ENCODE measurements at places on chromosomes 6 and 20.
A peak's percentile ranks its signal among the peaks of the same experiment; 100 is the strongest.

DNA sequence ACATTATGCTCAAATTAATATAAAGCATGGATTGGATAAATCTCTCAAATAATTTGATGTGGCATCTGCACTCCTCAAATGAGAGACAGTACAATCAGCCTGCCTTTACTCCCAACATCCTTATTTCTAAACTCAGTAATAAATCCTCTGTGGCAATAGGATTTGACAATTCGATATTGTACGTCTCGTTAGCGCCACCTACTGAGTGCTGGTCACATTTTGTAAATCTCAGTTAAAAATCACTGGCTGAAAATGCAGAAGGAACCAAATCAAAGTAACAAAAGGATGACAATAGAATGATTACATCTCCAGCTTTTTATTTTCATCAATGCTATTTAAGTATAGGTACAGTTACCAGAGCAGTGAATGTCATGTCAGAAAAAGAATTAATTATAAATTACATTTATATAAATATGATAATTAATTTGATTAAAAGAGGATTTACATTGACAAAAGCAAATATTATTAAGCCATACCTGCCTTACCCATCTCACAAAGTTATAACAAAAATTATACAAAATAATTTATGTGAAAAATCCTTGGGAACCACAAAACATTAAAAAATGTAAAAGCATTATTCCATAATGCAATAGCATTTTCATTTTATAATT, 20.2 kb upstream of the GJE1 start:
- DNase-seq: peak; percentile 84

DNA sequence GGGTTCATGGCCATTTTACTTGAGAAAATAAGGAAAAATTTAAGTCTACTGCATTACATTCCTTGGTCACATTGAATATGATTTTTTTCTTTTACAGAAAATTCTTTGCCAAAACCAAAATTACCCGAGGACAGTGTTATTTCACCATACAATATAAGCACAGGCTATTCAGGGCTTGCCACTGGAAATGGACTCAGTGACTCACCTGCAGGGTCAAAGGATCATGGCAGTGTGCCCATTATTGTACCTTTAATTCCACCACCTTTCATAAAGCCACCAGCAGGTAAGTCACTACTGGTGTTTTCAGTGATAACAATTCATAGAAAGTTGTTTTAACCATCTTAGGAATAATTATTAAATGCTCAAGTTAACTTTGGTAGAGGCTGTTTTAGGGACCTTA, 16.2 kb downstream of the SOBP start:
- DNase-seq: no peak

GRCh38 chr6:25193460-25194171, 85.6 kb upstream of the CARMIL1 start:
- no peak for DNase-seq

DNA sequence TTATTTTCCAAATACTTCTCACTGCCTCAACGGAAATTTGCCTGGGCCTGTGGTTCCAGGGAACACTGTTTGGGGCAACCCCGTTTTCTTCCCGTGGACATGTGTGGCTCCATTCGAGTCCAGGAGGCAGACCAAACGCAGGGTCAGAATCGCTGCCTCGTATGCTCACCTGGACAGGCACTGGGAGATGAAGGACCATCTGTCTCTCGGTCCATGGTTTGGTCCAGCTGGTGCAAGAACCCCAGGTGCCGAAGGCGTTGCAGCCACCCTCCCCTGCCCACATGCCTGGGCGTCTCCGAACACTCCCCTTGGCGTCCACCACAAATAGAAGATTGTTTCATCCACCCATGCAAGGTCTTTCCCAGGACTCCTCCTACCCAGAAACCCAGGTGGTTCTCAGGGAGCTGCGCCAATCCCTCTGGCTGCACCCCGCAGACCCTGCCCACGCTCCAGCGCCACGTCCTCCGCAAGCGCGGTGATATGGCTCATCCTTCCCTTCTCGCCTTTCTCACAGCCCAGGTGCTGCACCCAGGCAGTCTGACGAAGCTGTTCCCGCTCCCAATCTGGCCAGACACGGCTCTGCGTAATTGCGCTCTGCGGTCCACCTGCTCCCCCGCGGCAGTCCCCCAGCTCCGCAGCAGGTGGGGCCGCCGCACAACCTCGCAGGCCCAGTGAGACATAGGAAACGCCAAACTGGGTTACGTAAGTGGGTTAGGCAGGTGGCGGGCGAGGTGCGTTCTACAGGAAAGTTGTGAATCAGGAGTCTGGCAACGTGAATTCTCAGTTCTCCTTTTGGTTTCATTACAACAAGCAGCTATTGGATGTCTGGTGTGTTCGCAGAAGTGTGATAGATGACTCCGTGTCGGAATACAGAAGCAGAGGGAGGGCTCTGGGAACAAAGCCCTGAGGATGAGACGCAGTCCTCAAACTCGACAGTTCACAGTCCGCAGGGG, 146.2 kb upstream of the ECI2 start:
- peak; percentile 50 for DNase-seq

DNA sequence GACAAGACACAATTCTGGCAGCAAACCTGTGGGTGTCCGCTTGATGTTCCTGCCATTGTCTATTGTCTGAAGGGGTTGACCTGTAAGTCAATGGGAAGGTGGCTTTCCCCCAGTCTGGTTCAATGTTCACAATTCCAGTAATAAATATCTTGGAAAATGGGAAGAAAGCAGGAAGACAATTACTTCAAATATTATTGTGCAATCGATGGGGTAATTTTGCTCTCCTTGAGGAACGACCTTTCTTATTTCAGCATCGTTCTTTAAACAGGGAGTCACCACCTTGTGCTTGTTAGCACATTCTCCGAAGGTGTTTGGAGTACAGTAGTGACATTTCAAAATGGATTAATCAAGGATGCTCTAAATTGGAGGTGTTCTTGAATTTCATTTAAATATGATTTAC, 136.9 kb downstream of the BTBD3 start:
- DNase-seq: no peak

DNA sequence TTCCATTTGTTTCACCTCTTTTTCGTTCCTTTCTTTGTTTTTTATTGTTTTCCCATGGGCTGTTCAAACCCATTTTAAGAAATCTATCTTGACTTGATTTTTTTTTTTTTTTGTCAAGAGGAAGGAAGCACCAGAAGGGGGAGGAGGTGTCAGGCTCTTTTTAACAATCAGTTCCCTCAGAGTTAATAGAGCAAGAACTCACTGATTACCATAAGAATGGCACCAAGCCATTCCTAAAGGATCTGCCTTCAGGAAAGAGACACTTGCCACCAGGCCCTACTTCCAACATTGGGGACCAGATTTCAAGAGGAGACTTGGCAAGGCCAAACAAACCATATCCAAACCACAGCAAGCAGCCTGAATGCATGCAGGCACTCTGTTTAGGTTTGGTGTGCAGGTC, 168.0 kb downstream of the OTOR start:
- no peak for DNase-seq

DNA sequence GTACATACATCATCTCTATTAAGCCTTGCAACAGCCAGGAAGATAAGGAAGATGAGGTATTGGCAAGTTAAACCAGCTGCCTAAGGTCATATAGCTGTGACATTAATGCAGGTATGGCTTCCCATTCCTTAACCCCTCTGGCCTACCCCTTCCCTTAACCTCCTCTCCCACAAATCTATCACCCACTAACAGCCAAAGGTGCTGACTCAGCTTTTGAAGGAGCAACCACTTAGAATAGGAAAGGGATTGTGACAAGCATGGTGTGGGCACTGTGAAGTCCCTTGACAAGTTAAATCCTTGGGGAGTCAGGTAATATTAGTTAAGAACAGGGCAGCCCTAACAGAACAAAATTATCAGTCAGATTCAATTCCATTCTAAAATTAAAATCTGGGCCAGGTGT, 5.4 kb upstream of the SH3BGRL2 start:
- DNase-seq: no peak

DNA sequence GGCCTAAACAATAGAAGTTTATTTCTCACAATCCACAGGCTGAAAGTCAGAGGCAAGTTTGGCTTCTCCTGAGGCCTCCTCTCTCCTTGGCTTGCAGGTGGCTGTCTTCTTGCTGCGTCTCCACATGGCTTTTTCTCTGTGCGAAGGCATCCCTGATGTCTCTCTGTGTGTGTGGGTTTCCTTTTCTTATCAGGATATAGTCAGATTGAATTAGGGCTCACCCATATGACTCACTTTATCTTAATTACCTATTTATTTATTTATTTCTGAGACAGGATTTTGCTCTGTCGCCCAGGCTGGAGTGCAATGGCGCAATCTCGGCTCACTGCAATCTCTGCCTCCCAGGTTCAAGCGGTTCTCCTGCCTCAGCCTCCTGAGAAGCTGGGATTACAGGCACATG, 30.7 kb downstream of the LINC00237 start:
- DNase-seq: no peak

All from suppressor macrophage treated with lipopolysaccharide for 4 hours (primary cell).